Esophagus squamous epithelium (tissue), 5 donors: ENCODE measurements at places on chromosomes 1 and 21. TPM values are rescaled to one million over a fixed set of nuclear protein-coding genes. Genes with fewer than 3 reads are reported as not detected.

FMO1 gene
- 7.2 TPM for total RNA-seq

OR2L3 gene
- not detected for total RNA-seq

TMEM200B gene
- 0.91 TPM for total RNA-seq

SEMA6C gene
- total RNA-seq = 3.8 TPM

SCAF4 gene
- total RNA-seq = 8.3 TPM

- no peak overlapping the region for H3K4me3 ChIP-seq
- no peaks in the 10 kb centered on the region for H3K4me1 ChIP-seq
Measured at GRCh38 chr1:234150892-234151291, 222.4 kb upstream of the COA6 start.

DNA sequence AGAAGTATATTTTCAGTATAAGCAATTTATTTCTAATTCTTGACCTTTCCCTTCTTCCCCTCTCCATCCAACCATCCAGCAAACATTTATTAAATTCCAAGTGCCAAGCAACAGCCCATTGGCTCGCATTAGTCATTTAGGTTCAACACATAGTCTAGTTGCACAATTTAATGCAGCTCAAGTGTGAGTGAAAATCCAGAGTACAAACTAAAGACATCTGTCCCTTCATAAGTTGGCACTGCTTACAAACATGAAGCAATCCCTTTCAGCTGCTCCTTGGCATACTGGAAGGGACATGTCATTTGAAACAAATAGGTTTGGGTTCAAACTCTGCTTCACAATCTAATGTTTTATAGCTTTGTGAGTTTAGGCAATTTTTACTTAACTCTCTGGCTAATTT, 10.7 kb downstream of the CASQ2 start:
- H3K4me3 ChIP-seq = no peak overlapping the region
- no peaks in the 10 kb centered on the region for H3K36me3 ChIP-seq
- peaks cover 8% of the 10 kb centered on the region for H3K4me1 ChIP-seq
- no peaks in the 10 kb centered on the region for H3K27me3 ChIP-seq
- no peak overlapping the region for H3K27ac ChIP-seq

DNA sequence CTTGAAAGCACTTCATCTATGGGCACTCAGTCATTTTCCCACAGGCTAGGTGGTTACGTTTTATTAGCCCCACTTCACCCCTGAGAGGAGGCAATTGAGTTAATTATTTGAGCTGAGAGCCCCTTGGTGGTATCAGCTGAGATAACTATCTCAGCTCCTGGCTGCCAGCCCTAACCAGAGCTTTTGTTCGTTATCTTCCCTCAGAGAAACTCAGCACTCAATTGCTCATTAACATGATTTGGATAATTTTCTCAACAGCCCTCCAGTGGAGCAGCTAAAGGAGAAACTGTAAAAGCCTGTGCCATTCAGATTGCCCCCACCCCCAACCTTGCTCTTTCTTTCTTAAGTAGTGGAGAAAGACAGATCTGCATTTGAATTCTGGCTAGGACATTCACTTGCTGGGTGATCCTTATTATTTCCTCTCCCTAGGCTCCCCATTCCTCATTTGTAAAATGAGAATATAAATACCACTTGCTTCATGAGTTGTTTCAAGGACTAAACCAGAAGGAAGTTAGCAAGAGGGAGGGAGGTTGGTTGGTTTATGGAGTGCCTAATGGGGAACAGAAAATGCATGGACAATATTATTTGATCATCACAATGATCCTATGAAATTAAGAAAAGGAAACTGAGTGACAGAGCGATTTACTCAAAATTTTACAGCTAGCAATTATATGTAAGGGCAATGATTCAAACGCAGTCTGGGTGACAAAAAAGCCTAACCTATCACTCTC, 218.7 kb upstream of the FGGY start:
- no peak for DNase-seq
- peaks cover 11% of the 10 kb centered on the region for H3K4me1 ChIP-seq
- no peaks in the 10 kb centered on the region for H3K36me3 ChIP-seq
- no peaks in the 10 kb centered on the region for H3K27me3 ChIP-seq

DNA sequence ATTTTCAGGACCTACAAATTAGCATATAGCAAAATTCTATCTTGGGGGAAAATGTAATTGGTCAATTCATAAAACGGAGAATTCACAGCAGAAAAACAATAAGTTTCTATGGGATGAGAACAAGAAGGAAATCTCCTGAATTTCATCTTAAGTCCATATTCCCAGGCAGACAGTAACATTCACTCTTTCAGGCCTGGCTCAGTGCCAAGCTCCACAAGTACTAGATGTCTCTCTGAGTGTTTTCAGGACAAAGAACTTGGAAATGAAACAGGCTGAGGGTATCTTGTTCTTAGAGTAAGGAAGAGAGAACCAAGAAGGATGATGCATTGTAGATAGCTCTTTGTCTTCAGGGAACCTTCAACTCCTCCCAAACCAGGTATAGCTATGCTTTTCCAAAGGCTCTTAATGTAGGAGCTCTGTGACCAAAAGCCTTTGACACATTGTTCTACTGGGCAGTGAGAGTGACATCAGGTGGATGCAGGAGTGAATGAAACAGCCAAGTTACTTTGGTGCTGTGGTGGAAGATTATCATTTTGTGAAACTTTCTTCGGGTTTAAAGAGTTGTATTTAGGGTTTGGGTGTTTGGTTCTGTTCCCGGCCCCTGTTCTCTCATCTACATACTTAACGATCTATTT, 298.3 kb downstream of the GPATCH2 start:
- no peaks in the 10 kb centered on the region for H3K27me3 ChIP-seq
- no peak overlapping the region for H3K4me3 ChIP-seq
- no peak overlapping the region for H3K27ac ChIP-seq

GRCh38 chr21:24693779-24694178, 913.5 kb downstream of the MRPL39 start:
- no peaks in the 10 kb centered on the region for H3K36me3 ChIP-seq
- H3K4me1 ChIP-seq = no peaks in the 10 kb centered on the region
- H3K27me3 ChIP-seq = no peaks in the 10 kb centered on the region
- H3K27ac ChIP-seq = no peak overlapping the region

GRCh38 chr21:36846631-36847030, 119.8 kb downstream of the HLCS start:
- no peaks in the 10 kb centered on the region for H3K36me3 ChIP-seq
- no peak overlapping the region for H3K4me3 ChIP-seq
- no peak overlapping the region for H3K27ac ChIP-seq

- no peaks in the 10 kb centered on the region for H3K27me3 ChIP-seq
- no peaks in the 10 kb centered on the region for H3K4me1 ChIP-seq
- DNase-seq = no peak
- no peaks in the 10 kb centered on the region for H3K36me3 ChIP-seq
- no peak overlapping the region for H3K27ac ChIP-seq
Measured at GRCh38 chr1:208461680-208462079, 217.5 kb upstream of the PLXNA2 start.

- H3K4me3 ChIP-seq = no peak overlapping the region
- H3K27ac ChIP-seq = no peak overlapping the region
- no peak for DNase-seq
- no peaks in the 10 kb centered on the region for H3K36me3 ChIP-seq
- H3K4me1 ChIP-seq = no peaks in the 10 kb centered on the region
Measured at GRCh38 chr1:87182611-87183010, 146.1 kb upstream of the LMO4 start.

DNA sequence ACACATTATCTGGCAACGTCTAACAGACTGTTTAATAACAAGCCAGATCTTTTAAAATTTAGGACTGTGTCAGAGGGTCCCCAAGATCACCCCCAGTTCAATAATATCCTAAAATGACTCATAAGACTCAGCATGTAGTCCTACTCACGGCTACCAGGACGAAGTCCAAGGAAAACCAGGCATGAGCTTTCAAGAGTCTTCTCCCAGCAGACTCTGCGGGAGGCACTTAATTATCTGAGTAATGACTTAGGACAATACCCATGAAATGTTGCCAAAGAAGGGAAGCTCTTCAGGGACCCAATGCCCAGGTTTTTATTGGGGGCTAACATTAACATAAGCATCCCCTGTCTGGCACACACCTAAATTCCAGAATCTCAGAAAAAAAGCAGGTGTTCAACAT, 7.0 kb downstream of the HFM1 start:
- no peak for DNase-seq
- H3K27ac ChIP-seq = no peak overlapping the region
- no peaks in the 10 kb centered on the region for H3K4me1 ChIP-seq
- no peaks in the 10 kb centered on the region for H3K36me3 ChIP-seq
- H3K27me3 ChIP-seq = no peaks in the 10 kb centered on the region

- no peaks in the 10 kb centered on the region for H3K27me3 ChIP-seq
- H3K36me3 ChIP-seq = no peaks in the 10 kb centered on the region
- no peak overlapping the region for H3K27ac ChIP-seq
- H3K4me1 ChIP-seq = peaks cover 14% of the 10 kb centered on the region
- DNase-seq = no peak
- no peak overlapping the region for H3K4me3 ChIP-seq
Measured at GRCh38 chr21:42214081-42214750, 4.7 kb upstream of the ABCG1 start.

GRCh38 chr21:43667191-43667904, 8.0 kb downstream of the RRP1B start:
- H3K4me1 ChIP-seq = no peaks in the 10 kb centered on the region
- H3K4me3 ChIP-seq = no peak overlapping the region
- no peak for DNase-seq
- no peak overlapping the region for H3K27ac ChIP-seq
- no peaks in the 10 kb centered on the region for H3K27me3 ChIP-seq
